Epithelial cell of esophagus (primary cell): ENCODE measurements at places on chromosomes 11 and 22.

DNA sequence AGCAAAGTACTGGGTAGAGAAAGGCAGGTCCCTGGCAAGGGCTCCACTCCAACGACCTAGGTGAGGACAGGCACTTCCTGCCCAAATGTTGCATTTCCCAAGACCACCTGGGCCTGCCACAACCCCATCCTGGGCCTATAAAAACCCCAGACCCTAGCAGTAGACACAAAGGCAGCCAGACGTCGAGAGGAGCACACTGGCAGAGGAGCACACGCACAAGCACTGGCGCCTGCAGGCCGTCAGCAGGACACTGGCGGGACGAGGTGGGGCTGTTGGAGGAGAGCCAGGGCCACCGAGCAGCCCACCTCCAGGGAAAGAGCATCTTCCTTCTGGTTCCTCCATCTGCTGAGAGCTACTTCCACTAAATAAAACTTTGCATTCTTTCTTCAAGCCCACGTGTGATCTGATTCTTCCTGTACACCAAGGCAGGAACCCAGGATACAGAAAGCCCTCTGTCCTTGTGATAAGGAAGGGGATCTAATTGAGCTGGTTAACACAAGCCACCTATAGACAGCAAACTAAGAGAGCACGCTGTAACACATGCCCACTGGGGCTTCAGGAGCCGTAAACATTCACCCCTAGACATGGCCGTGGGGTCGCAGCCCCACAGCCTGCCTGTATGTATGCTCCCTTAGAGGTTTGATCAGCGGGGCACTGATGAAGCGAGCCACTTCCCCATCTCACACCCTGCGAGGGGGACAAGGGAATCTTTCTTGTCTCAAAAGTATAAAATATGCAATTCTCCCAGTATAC lies 89.7 kb upstream of the MTMR2 start:
- no peak for DNase-seq

DNA sequence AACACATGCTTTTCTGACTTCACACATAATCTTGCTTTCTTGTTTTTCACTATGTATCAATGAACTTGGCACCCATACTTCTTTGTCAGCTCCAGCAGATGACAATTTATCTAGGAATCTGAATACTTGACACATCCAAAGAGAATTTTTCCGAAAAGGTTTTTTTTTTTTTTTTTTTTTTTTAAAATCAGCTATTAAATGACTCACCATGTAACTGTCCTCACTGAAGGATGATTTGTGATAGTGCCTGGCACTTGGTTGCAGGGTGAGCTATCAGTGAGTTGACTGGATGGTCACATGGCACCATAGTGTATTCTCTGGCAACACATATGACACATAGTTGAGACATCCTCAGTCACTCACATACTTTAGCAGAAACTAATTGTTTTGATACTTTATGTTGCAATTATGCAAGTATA lies 133.4 kb upstream of the E2F8 start:
- DNase-seq = peak; percentile 96

- DNase-seq = no peak
Measured at GRCh38 chr22:24696551-24697001, 77.9 kb downstream of the PIWIL3 start.

DNA sequence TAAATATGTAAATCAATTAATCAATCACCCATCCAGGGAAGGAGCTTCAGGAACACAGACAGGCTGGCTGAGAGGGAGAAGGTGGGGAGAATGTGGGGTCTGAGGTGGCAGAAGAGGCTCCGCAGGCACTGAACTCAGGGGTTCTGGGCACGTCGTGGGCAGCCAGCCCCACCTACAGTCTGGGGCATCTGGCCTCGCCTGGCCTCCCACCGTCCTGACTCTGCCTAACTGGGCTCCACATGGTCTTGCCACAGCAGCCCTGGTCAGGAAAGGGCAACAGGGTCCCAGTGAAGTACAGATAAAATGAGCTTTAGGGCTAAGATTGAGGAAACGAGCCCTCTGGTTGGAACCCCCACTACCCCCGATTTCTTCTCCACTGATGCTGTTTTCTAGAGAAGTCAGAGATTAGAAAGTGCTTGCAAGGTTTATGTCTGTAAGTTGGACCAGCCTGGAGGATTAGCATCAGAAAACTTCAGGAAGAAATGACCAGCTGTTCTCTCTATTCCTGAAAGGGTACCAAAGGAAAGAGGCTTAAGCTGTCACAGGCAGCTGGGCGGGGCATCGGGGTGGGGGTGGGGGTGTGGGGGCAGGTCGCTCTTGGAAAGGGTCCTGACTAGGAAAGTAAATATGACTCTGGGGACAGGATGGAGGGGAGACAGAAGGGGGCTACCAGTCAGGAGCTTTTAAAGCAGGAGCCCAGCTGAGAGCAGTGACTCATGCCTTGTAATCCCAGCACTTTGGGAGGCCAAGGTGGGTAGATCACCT lies 261.7 kb downstream of the BUD13 start:
- DNase-seq = no peak

DNA sequence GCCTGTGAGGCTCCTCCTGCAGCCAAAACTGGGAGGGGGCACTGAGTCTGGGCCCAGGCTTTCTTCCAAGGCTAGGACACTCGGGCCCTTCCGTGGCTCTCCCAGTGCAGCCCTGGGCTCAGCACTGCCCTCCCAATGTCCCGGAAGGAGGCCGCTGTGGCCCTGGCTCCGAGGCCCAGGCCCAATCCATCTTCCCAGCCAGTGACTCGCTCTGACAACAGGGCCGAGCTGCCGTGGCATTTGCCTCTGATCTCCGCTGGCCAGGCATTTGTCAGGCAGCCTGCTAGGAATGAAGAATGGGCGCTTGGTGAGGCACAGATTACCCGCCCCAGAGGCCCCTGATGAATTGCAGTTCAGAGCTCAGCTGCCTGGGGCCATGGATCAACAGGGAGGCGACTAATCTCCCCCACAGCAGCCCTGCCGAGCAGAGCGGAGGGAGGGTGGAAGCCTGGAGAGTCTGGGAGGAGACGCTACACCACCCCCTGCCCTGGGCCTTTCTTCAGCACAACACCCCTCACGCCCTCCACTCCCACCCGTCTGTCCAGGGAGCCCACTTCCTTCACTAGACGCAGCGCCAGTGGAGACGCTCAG lies 8.3 kb downstream of the FXYD2 start:
- DNase-seq = peak; percentile 66

DNA sequence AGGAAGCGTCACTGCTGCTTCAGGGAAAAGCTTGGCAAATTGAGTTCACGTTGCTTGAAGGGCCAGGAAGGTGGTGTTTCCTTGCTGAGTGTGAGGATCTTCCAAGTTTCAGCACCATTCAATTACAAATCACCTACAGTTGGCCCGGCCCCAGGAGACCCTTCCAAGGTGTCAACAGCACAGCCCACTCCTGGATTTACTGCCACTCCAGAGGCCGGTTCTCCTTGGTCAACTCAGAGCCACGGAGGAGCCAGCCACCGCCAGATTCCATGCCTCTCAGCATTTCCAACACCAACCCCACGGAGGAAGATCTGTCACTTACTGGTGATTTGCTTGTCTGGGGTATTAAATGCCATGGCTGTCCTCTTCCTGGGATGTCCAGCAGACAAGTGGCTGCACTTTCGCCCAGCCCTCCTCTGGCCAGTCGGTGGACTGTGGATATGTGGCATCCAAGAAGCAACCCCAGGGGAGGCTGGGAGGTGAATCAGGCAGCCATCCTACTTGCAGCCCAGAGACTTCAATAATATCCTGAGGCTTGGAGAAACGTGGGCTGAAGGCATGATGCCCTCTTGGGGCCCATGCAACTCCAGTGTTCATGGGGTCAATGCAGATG lies 74.1 kb upstream of the SHANK2 start:
- no peak for DNase-seq

DNA sequence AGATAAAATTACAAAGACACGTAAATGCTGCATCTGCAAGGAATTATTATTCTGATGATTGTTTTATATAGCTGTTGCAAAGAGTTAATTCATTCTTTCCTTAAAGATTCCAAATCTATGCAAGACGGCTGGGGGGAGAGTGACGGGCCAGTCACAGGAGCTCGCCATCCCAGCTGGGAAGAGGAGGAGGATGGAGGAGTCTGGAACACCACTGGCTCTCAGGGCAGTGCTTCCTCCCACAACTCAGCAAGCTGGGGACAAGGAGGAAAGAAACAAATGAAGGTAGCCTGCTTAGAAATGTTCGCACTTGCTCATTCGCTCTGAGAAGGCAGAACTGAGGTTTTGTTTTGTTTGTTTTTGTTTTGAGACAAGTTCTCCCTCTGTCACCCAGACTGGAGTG lies 73.0 kb upstream of the ADSL start:
- DNase-seq = no peak

DNA sequence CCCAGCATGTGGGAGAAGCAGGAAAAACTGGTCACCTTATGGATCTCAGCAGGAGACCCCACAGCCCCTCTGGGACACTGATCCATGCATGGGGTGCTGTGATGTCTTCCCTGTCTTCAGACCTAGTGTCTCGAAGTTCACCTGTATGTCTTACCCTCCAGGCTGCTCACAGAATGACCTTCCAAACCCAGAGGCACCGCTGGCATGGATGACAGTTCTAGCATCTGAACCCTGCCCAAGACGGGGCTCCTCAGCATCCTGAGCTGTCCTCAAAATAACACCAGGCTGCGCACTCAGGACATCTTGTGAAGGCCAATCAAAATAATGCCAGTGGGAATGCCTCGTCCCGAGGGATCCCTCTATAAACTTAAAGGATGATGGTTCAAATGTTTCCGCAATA lies 824.9 kb downstream of the TBC1D22A start:
- no peak for DNase-seq

GRCh38 chr22:49292909-49293308 lies 534.8 kb downstream of the BRD1 start:
- DNase-seq = no peak

GRCh38 chr11:15859411-15859810 lies 496.9 kb downstream of the SOX6 start:
- no peak for DNase-seq

DNA sequence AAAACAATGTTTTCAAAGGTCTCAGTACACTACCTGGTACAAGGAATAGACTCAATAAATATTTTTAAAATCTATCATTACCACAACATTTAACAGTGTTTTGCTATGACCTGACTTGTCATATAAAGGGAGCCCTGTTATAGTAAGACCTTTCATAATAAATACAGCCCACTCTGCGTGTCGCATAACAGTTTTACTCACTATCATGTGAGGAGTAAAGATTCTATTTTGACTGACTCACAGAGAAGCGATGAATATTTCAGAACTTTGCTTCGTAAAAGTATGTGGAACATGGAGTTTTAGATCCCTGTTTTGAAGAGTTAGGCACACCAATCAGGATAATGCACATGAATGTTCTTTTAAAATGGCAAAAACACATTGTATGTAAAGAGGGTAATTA lies 531.2 kb downstream of the KCNA4 start:
- DNase-seq = no peak

DNA sequence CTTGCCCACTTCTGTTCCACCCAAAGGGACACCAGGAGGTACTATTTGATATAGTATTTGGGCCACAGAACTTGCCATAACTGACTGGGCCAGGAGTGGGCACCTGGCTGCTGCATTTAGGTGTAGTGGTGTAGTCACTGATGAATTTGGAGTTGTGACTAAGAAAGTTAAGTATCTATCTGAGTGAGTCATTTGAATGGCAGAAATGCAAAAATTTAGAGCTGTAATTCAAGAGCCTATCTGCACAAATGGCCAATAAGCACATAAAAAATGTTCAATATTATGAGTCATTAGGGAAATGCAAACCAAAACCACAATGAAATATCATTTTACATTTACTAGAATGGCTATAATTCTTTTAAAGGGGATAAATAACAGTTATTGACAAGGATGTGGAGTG lies 14.7 kb downstream of the GLYATL2 start:
- DNase-seq = peak; percentile 68

GRCh38 chr11:70700453-70700852 lies 302.1 kb downstream of the CTTN start:
- DNase-seq = no peak

- DNase-seq = peak; percentile 38
Measured at GRCh38 chr11:100445231-100445735, 241.8 kb upstream of the ARHGAP42 start.

GRCh38 chr11:62445314-62445740 lies 26.5 kb downstream of the SCGB1A1 start:
- DNase-seq = no peak

GRCh38 chr11:3753110-3753509 lies 44.2 kb downstream of the NUP98 start:
- DNase-seq = no peak

DNA sequence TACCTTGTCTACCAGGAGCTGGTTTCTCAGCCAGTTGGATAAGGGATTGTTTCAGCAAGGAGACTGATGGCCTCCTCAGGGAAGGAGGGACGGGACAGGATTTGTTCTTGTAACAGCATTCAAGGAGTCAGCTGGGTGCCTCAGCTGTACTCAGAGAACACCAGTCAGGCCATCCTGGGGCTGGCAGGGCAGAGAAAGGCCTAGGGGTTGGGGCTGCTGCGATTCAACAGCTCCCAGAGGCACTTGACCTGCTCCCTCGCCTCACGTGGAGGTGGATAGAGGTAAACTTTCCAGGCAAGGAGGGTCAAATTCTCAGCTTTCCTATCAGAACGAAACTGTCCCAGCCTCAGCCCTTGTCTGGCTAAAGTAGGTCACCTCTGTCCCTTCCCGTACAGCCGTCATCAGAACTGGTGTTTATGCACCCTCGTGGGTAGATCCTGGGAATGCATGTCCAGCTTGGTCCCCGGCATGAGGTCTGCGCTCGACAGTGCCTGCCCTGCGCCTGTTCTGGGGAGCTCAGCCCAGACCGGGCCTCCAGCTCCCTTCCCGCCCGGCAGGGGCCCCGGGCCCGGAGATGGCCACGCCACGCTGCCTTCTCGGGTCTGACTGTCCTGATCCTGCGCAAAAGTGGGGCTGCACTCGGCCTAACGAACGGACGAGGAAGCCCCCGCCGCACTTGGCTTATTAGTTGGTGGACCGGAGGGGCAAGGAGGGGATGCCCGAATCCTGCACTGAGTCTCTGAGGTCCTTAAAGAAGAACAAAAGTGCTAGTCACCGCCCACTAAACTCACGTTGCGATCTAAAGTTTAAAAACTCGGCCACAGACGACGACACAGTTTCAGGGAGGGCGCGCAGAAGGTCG lies 762 bp upstream of the CCDC134 start:
- DNase-seq = no peak

- DNase-seq = no peak
Measured at GRCh38 chr11:121459413-121460017, 6.7 kb upstream of the SORL1-AS1 start.

- DNase-seq = peak; percentile 85
Measured at GRCh38 chr11:12888525-12889158, 120.5 kb upstream of the RASSF10 start.

- no peak for DNase-seq
Measured at GRCh38 chr11:62860835-62861563, 19.7 kb upstream of the SLC3A2 start.
